Prostate gland (tissue), 2 donors: ENCODE measurements at places on chromosomes 3 and 15. TPM values are rescaled to one million over a fixed set of nuclear protein-coding genes. Genes with fewer than 3 reads are reported as not detected.

The SAMD7 gene
- not detected for total RNA-seq

DNA sequence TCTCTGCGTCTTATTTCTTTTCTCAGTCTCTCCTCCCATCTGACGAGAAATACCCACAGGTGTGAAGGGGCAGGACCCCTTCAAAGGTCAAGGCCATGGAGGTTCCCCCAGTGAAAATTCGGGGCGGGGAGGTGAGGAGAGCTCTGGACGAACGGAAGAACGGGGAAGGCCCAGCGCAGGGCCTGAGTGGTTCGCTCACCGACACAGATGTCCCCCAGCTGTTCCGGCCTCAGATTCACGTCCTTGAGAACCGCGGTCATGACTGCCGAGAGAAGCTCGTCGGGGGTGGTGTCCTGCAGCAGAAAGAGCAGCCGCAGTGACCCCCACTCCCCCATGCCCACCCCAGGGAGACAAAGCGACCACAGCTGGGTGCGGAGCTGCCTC, 542 bp downstream of the ACAA1 start:
- peak overlapping the region; percentile 84 for H3K27ac ChIP-seq
- H3K36me3 ChIP-seq, result peaks cover 3% of the 10 kb centered on the region
- peak overlapping the region; percentile 99 for H3K4me3 ChIP-seq
- no peak for DNase-seq
- peaks cover 10% of the 10 kb centered on the region for H3K4me1 ChIP-seq

DNA sequence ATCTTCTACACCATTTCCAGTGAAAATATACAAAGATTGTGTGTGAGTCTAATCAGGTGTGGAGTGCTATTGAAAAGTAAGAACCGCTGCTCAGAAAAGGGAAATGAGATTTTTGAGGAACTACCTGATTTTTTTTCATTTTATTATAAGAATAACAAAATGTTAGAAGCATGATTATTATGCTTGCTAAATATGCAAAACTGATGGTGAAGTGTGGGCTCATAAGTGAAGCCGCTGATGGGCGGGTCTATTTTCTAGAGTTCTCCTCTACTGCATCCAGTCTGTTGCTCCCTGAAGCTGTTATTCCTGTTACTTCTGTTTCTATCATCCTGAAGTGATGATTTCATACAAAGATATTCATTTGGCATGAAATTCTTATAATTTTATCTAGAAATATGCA, 612.0 kb downstream of the CADM2 start:
- no peaks in the 10 kb centered on the region for H3K27me3 ChIP-seq
- H3K36me3 ChIP-seq, result no peaks in the 10 kb centered on the region
- H3K27ac ChIP-seq, result no peak overlapping the region
- H3K4me3 ChIP-seq, result no peak overlapping the region

The RBP2 gene
- not detected for total RNA-seq

The CTXN2 gene
- total RNA-seq, result not detected

The HES1 gene
- 174 TPM for total RNA-seq

DNA sequence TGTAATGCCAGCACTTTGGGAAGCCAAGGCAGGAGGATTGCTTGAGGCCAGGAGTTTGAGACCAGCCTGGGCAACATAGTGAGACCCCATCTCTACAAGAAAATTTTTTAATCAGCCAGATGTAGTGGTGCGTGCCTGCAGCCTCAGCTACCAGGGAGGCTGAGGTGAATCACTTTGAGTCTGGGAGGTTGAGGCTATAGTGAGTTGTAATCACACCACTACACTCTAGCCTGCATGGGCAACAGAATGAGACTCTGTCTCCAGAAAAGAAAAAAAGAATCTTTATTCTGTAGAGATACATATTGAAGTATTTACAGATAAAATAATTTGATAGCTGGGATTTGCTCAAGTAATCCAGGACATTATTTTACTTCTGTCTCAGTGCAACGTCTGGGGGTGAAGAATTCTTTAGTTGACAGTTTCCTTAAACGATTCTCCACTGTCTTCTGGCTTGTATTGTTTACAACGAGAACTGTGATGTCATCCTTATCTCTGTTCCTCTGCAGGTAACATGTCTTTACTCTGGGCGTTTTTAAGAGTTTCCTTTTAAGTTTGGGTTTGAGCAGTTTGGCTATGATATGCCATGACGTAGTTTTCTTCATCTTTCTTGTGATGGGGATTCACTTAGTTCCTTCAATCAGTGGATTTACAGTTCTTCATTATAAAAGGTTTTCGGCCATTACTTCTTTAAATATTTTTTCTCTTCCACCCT, 26.3 kb downstream of the KPNA1 start:
- no peaks in the 10 kb centered on the region for H3K27me3 ChIP-seq
- no peak overlapping the region for H3K4me3 ChIP-seq
- H3K36me3 ChIP-seq, result no peaks in the 10 kb centered on the region
- no peak overlapping the region for H3K27ac ChIP-seq

The C3orf22 gene
- total RNA-seq, result 4.9 TPM
